Smooth muscle cell of the brain vasculature (primary cell): ENCODE measurements at places on chromosomes 16 and 17.

- DNase-seq: no peak
These were observed 11.5 kb downstream of the GPT2 start for GRCh38 chr16:46895399-46896313.

- DNase-seq: no peak
These were observed 240.3 kb downstream of the MAF start for GRCh38 chr16:79360267-79360666.

DNA sequence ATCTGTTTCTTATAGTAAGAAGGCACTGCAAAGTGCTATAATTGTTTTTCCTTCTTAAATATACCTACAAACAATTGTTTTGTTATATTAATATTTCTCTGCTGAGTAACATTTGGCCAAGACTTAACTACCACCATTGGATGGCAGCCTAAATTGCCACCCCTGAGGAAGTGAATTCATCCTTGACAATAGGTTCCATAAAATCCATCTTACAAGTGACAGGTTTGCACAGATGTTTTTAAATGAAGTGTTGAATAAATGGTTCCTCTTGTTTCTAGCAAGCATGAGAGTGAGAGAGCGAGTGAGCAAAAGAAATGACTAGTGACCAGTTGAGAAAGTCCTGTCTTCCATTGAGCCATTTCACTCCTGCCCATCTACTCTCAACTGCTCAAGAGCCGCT is 8.3 kb upstream of the MPHOSPH6 start:
- DNase-seq: no peak

DNA sequence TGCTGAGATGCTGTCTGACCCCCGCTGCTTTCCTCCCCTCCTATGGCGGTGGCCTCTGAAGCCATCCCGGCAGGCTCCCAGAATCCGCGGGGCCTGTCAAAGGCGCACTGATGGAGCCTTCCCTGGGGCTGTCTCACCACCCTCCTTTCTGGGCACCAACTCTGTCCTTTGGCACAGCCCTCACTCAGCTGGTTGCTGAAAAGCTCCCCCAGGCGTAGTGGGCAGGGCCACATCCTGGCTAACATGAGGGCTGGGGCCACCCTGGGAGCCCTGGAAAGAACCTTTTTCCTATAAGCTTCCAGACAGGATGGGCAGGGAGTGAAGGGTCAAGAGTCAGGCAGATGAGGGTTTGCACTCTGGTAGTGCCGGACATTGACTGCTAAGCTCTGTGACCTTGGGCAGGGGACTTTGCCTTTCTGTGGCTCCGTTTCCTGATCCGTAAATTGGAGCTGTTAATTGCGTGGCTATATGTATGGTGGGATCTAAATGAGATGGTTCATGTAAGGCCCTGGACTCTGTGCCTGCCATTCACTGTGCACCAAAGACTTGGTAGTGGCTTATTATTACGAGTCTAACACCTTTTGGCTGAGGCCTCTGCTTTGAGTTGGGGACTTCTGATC is 27.6 kb upstream of the LASP1NB start:
- DNase-seq: no peak

DNA sequence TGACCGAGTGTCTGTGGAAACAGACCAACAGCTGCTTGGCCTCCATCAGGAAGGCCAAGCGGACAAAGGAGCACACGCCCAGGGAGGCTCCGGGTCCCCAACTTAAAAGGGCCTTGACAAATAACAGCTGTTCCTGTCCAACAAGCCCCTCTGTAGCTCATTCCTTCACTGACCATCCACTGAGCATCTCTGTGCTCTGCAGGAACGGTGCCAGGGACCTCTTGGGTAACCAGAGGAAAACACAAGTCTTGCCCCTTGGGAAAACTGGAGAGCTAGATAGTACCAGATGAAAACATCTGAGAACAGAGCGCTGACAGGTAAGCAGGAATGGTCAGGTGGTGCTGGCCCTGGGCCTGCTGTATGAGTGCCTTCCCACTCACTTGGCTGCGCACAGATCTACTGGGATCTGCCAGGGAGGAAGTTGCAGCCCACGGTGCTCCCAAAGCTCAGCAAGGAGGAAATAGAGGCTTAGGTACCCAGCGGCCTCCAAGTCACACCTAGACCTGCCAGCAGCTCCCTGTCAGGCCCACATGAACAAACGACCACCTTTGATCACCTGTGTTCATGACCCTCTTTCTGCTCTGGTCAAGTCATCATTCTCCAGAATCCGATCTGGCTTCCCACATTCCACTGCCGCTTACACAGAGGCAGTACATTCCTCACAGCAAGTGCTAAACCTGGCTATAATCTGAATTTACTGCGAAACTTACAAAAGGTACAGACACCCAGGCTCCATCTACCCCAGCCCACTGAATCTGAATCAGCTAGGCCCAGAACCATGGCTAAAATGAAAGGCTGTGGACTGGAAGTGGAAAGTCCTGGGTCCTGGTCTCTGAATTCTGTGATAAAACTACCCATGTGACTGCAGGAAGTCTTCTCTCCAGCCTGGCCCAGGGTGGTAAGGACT is 12.5 kb downstream of the DCAKD start:
- no peak for DNase-seq

DNA sequence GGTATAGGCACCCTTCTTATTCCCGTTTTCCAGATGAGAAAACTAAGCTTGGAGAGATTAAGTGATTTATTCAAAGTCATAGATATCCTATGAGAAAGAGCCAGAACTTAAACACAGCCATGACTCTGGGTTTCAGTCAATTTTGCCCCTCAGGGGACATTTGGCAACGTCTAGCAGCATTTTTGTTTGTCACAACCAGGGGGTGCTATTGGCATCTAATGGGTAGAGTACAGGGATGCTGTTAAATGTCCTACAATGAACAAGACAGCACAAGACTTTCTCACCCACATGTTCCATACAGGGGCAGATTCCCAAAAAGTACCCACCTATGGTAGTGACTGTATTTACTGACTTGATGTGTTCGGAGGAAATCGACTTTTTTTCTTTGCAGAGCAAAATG is 4.8 kb upstream of the SHISA9 start:
- DNase-seq: no peak

DNA sequence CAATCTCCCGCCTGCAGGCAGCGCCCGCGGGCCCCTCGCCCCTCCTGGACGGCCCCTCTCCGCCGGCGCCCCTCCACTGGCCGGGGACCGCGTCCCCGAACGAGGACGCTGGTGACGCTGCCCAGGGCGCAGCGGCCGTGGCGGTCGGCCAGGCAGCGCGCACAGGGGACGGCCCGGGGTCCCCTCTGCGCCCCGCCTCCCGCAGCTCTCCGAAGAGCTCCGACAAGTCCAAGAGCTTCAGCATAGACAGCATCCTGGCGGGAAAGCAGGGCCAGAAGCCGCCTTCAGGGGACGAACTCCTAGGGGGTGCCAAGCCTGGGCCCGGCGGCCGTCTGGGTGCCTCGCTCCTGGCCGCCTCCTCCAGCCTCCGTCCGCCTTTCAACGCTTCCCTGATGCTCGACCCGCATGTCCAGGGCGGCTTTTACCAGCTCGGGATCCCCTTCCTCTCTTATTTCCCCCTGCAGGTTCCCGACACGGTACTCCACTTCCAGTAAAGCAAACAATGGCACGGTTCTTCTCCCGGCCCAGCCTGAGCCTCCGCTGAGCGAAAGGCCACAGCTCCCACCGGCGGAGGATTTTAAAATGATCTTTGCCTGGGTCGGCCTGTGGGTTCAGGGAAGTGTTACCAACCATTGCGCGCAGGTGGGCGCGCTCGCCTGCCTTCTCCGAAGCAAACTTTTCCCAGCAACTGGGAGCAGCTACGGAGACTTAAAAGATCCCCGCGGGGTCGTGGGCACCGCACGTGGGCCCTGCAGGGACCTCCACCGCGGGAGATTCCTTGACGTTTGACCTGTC is 1.1 kb downstream of the FOXL1 start:
- DNase-seq: no peak

DNA sequence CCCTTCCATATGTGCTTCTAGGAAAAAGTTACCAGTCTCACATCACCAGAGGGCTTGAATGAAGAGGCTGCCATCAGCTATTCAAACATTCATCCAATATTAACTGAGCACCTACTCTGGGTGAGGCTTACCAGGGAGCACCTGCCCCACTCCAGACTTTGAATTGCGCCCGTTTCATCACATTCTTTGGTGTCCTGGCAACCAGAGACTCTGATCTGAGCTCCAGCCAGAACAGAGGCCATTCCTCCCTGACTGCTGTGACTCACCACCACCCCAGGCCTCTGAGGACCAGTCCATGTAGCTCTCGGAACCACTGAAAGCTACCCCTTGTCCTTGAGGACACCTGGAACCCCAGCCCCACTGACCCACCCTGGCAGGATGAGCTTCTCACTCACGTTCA is at the start of gene C16orf96:
Gene C16orf96 (plus strand): TSS at position 229 of the 400 bp plus-strand sequence. CDS start 150 bp downstream, at position 379.
- DNase-seq: no peak

DNA sequence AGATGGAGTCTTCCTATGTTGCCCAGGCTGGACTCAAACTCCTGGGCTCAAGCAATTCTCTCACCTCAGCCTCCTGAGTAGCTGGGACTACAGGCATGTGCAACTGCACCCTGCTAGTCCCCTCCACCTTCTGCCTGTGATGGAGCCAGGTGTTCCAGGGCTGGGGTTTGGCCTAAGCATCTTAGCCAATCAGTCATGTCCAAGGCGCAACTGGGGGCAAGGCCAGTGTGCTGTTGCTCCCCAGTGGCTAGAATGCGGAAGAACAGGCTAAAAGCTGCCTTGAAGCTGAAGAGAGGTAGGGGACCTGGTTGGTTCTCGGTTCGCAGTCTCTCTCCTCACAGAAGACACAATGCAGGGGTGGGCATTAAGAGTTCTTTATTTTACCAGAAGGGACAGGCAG is 18.6 kb downstream of the FLOT2 start:
- DNase-seq: no peak

GRCh38 chr16:11743308-11744074 is 834 bp upstream of the TXNDC11 start:
- no peak for DNase-seq

- no peak for DNase-seq
These were observed 11.2 kb downstream of the EPN2 start for GRCh38 chr17:19248151-19248927.

GRCh38 chr17:27153005-27153404 is 140.9 kb upstream of the WSB1 start:
- no peak for DNase-seq

DNA sequence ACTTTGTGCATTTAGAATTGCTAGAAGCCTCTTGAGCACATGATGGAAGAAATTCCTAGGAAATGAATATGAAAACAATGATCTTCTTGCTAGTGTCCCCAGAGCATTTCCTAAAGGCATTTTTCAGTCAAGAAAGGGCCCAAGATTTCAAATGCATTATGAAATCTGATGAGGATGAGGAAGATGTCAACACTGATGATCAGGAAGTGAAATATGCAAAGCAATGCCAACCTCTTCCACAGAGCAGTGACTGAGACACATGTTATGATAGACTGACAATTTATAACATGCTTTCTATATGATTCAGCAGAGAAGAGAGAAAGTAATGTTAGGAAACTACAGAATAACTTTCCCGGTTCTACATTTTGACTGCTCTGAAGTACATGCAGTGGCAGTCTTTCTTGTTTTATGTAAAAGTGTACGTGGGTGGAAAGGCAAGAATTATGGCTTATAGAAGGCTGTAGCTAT is 859.1 kb upstream of the GOT2 start:
- DNase-seq: no peak

DNA sequence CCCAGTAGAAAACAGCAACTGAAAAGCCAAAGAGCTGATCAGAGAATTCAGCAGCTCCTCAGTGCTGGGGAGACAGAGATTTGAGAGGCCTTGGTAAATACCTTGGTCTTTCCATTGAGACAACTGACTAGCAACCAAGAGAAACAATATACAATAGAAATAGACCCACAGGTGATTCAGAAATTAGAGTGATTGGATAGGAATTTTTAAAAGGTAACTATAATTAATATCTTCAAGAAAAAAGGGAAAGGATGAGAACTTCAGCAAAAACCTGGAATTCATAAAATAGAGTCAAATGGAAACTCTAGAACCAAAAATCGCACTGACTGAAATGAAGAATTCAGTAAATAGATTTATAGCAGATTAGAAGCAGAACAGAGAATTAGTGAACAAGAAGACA is 32.5 kb upstream of the ITGAX start:
- DNase-seq: no peak

- no peak for DNase-seq
These were observed 8.4 kb upstream of the SPATA2L start for GRCh38 chr16:89709716-89710432.

- no peak for DNase-seq
These were observed 156.1 kb downstream of the ZNF423 start for GRCh38 chr16:49699841-49700175.

- no peak for DNase-seq
These were observed 3.6 kb upstream of the DUSP14 start for GRCh38 chr17:37485938-37486570.

DNA sequence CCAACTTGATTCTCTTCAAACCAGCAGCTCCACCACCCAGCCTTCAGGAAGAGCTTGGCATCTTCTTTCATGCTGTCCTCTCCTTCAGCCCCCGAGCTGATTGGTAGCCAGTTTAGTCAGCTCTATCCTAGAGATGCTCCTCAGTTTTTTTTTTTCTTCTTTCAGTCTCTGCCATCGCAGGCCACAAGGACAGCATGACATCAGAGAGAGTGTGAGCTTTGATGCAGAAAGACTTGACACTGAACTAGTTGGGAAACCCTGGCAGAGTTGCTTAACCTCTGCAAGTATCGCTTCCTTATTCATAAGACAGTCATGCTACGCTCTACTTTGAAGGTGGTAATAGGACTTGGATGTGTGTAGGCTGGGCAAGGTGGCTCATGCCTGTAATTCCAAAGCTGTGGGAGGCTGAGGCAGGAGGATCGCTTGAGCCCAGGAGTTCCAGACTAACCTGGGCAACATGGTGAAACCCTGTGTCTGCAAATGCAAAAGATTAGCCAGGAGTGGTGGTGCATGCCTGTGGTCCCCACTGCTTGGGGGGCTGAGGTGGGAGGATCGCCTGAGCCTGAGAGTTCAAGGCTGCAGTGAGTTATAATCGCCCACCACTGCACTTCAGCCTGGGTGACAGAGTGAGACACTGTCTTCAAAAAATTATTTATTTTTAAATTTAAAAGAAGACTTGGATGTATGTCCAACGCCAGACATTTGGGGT is 2.6 kb downstream of the CD300LB start:
- no peak for DNase-seq

- DNase-seq: no peak
These were observed 709.1 kb downstream of the CDH11 start for GRCh38 chr16:64412578-64413280.

GRCh38 chr17:57899822-57900221 is 50.0 kb upstream of the MRPS23 start:
- no peak for DNase-seq

- peak; percentile 32 for DNase-seq
These were observed 21.8 kb upstream of the ASGR2 start for GRCh38 chr17:7136266-7136877.

GRCh38 chr17:76635039-76635438 is 8.5 kb downstream of the ST6GALNAC1 start:
- no peak for DNase-seq

DNA sequence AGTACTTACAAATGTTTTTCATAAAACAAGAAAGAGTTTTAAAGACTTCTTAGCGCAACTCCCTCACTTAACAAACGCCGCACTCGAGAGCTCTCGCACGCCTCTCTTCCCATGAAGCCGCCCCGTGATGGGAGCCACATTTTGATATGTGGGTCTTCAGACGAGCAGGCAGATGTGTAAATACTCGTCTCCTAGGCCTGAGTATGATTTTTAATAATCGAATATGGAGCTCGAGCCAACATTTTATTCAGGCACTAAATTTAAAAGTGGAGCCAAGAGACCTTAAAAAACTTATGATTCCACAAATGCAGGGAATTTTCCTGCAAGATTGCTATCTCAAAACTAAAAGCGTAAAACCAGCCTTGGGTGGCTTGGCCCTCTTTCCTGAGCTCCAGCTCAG is 55.4 kb downstream of the IRX6 start:
- DNase-seq: no peak
